ENCODE measurements at places on chromosomes 11 and 22.

- DNase-seq, result no peak
These were observed 28.6 kb downstream of the ALG8 start for GRCh38 chr11:78110830-78111229.

DNA sequence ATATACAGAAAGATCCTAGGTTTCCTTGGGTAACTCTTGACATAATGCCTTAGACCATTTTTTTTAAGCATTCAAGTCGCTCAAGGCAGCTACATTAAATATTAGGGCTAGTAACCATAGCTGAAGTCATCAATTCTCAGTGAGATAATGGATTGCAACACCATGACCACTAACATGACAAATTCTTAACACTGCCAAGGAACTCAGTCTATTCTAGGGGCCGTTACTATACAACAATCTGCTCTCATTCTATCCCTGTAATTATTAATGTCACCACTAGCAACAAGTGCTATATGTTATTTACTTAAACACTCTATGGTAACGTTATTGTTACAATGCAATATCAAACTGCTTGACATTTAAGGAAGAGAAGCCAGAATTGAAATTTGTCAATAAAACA lies 3.2 kb upstream of the STK33 start:
- DNase-seq, result peak; percentile 94

DNA sequence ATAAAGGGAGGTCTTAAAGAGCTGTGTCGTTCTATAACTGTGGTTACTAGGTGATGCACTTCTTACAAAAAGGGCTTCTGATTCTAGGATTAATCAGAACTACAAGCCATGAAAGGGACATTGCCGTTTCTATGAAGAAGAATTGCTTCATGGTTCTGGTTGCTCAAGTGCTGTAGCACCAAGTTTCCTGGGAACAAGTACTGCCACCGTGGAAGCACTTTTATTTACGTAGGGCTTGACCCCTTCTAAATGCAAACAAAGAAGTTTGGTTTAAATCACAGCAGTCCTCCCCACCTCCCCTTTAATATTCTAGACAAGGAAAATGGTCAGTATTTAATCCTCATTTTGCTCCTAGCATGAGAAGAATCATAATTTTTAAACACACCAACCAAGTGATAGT lies 9.8 kb downstream of the YAP1 start:
- DNase-seq, result peak; percentile 69

DNA sequence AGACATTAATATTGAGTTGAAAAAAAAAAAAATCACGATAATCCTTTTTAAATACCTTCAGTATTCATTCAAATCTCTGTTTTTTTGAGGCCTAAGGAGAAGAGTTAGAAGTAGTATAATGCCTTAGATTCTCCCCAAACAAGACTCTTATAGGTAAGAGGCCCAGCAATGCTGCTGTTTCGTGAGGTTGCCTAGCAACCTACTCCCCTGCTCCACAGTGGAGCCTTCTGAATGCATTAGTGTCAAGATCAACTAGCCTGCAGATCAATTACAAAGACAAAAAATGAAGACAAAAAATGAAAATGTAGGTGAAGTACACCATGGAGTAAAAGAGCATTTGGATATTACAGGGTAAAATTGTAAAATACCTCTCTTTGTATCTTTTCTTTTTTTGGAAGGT lies 229.8 kb upstream of the LUZP2 start:
- DNase-seq, result no peak

- DNase-seq, result peak; percentile 97
These were observed 427.0 kb upstream of the DDI1 start for GRCh38 chr11:103609117-103610066.

GRCh38 chr22:32814285-32814860 lies 12.9 kb downstream of the TIMP3 start:
- no peak for DNase-seq

DNA sequence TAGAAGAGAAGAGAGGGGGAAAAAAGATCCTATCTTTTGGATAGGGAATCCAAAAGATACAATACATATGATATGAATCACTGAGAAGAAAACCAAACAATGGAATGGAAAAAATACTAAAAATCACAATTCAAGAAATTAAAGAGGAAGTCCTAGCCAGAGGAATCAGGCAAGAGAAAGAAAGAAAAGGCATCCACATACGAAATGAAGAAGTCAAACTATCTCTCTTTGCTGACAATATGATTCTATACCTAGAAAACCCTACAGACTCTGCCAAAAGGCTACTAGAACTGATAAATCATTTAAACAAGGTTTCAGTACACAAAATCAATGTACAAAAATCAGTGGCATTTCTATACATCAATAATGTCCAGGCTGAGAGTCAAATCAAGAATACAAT lies 91.4 kb downstream of the EFCAB6 start:
- DNase-seq, result no peak
